Activated CD4-positive, alpha-beta T cell treated with anti-CD3 and anti-CD28 coated beads, Interleukin-2, amount 50 U/mL, for 16 hours (primary cell): ENCODE measurements at places on chromosomes 7 and 10.

DNA sequence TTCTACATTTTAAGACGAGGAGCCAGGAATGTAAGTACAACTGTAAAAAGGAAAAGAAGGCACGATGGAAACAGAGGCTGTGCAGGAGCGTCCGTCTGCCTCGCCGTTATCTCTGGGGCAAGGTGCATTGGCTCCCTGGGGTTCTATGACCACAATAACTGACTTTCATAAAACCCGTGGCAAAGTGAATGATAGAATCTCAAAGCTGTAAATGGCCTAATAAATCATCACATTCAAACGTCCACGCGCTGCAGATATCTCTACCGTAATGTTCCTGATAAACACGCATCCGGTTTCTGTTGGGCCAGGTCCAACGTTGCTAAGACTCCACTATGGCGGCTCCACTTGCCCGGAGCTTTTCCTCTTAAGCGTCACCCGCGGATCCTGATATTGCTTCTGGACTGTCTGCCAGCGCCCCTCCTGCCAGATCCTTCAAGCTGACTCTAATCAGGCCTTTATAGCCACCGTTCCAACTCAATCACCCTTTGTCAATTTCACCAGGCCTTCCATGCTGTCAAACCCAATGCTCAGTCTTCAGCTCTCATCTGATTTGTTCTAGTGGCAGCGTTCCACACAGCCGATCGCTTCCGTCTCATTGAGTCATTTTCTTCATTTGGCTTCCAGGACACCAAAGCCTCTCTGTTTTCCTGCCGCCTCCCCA, 265.6 kb upstream of the FOXK1 start:
- DNase-seq, result no peak

DNA sequence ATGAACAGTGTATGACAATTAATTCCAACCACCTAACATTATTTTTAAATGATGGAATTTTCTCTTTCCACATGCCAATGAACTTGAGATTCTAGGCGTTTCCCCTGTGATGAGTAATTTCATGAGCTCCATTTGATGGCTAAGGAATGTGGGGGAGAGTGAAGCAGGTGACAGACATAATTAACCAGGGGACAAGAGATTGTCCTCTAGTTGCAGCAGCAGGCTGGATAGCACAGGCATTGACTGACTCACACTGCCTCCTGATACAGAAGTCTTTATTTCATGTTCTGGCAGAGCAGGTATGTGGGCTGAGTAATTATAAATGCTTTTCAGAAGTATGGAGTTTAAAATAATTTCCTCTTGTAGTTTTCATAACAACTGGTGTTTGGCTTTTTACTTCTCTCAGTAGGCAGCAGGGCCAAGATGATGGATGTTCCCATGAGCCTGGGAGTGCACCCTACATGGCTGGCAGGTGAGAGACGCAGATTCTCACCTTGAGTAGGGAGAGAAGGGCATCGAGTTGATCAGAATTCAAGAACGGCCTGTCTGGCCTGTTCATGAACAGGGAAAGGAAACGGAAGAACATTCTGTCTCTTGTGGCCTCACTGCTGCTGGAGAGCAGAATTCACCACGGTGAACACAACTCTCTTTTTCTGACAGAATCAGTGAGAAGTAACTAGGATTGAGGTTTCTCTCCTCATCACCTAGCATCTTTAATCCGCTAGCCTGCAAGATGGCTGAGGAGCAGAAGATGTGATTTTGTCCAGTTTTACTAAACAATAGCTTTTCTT, 118.8 kb downstream of the AOAH start:
- DNase-seq, result no peak

DNA sequence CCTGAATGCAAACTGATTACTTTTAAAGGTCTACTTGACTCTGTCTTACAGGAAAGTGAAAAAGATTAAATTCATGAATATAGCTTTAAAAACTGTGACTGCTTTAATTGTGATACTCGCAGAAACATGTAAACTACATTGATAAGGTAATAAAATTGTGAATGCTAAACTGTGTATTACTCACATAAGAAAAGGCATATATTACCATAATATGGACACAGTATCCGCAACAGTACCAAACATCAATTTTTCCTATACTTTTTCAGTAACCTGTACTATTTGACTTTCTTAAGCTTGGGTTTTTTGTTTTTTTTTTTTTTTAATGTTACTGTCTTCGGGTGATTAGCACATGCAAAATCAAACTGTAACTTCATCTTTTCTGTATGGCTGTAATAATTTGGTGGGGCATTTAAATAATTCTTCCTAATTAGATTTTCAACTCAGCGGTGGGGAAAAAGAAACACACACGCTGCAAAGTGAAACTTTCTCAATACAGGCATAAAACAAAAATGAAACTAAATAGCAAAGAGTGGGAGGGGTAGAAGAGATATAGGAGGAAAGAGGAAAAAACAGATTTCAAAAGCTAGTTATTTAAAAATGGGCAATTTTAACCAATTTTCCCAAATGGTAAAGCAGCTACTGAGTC, 23.2 kb downstream of the NT5C3A start:
- DNase-seq, result peak; percentile 44

DNA sequence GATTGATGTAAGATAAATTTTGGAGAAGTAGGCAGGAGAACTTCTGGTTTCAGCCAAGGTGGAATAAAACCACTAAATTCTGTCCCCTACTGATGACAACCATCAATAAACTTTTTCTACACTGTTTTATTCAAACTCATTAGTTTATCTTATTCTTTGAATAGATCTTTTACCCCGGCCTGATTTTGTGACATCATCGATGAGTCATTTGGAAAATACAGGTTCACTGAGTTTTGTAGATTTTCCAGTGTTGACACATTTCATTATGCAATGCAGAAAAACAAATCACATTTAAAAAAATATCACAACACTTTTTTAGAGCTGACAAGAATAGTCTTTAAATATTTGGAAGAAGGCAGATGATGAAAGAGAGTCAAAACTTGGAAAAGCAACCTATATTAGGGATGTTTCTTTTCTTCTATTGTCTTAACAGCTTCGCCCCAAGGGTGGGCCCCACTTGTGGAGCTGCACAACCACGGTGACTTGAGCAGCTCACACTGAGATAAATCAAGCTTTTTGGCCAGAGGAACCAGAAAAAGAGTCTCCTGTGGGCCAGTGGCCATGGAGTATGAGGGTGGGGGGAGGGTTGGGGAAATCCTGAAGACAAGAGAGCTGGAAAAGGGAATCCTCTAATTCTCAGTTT, 112.8 kb downstream of the PTEN start:
- peak; percentile 13 for DNase-seq

- DNase-seq, result peak; percentile 86
These were observed 67.3 kb upstream of the UCN3 start for GRCh38 chr10:5297466-5297865.

- DNase-seq, result no peak
These were observed 57.1 kb downstream of the CHRM2 start for GRCh38 chr7:136925556-136925955.
